ENCODE measurements at places on chromosomes 5 and 9.

GRCh38 chr5:15604986-15605385 is 105.0 kb downstream of the FBXL7 start:
- no peak for DNase-seq

GRCh38 chr5:115295777-115296123 is 704 bp downstream of the CCDC112 start:
- DNase-seq: no peak

GRCh38 chr5:159146839-159147238 is 47.1 kb upstream of the EBF1 start:
- no peak for DNase-seq

- no peak for DNase-seq
Observed at GRCh38 chr9:112810696-112811490, 60.3 kb downstream of the SNX30 start.

DNA sequence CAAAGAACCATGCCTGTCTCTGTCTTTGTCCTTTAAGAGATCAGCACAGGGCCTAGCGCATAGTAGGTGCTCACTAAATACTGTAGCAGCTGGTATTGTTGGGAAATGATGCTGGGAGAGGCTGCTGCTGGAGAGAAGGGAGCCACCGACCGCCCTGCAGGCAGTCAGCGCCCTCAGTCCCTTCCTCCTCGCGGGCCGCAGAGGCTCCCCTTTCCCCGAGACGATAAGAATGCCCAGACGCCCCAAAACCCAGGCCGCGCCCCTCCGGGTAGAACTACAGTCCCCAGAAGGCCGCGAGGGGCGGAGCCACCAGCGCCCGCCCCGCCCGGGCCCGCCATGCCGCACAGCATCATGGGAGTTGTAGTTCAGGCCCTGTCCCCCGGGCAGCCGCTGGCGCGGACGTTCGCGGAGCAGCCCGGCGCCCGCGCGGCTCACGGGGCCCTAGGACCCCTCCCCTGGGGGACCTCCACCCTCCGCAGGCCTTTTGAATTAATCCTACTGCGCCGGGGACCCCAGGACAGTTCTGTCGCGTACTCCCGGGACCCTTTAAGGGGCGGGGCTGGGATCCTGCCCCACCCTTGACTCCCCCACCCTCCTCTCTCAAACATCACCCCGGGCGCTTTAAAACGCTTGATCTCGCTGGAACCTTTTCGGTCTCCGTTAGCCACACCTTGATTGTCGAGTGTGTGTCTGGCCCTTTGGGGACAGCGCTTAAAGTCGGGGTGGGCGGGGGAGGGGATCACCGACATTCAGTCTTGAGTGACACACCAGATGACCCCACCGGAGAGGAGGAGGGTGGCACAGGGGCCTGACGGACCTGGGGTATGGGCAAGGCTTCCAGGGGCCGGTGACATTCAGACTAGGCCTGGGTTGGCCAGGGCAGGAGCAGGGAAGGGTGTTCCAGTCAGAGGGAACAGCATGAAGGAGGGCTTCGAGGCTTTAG is 24.8 kb upstream of the IER5L start:
- peak; percentile 87 for DNase-seq

- no peak for DNase-seq
Observed at GRCh38 chr5:147619281-147619878, 109.5 kb upstream of the DPYSL3 start.

- no peak for DNase-seq
Observed at GRCh38 chr9:76552751-76553455, 93.9 kb downstream of the GCNT1 start.

DNA sequence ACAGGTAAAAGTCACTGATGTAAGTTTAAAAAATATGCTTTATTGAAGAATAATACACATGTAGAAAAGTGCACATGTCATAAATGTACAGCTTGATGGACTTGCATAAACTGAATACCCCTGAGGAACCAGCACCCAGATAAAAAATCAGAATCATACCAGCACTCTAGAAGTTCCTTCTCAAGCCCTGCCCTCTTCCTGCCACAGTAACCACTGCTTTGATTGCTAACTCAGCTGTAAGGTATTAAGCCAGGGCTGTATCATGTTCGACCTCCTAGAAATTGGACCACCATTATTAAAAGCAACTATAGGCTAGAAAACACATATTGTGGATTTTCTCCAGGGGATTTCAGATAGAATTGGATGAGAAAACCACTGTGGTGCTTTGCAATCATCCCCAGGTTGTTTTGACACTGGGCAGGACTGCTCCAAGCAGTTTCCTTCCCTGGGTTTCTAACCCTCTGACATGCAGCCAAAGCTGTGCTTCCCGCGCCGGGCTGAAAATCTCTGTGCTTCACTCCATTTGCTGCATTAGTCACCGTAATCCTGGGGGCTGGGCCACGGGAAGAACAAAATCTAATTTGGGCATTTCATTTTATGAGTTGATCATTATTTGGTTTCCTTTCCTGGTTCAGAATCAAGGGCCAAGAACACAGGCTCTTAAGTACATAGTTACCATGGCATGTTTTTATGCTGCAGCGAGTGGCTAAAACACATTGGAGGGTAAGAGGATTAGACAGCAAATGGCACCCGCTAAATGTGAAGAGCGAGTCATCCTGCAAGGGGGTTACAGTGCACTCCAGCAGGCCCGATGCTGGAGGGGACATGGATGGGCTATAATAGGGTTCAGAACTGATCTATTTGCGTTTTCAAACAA is 139.4 kb upstream of the IL12B start:
- DNase-seq: no peak

- DNase-seq: no peak
Observed at GRCh38 chr5:10672146-10673016, 88.7 kb downstream of the DAP start.

GRCh38 chr5:56848206-56848605 is 32.9 kb downstream of the MAP3K1 start:
- no peak for DNase-seq

DNA sequence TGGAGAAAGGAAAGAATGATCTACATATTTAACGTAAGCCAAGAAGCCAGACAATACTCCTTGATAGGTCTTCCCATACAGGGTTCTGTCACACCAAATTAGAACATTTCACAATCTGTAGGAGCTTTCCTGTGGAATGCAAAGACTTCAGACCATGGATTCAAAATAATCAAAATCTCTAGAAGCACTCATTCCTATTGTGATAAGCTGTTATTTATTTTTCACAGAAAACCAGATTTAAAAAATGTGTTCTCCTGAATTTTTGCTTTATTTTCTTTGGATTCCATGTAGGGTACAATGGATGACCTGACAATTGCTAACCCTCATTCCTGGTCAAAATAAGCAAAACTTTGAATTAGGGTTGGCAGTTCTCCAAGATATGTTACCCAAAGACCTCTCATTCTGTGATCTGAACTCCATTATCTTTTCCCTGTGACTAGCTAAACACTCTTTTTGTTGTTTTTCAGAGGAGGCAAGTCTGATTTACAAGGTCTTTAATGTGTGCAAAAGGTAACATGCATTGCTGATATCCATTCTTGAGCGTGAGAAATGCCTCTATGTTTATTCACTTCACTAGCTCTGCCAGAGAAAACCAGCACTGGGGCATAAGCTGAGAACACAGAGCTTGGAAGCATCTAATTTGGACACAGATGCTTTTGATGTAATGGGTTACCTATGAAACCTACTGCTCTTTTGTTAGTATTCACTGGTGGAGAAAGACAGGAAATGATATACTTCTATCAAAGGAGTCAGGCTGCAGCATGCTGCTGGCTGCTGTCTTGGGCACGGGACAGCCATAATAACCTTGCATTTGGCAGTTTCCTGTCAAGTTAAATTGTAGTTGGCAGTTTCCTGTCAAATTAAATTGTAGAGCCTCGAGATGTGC is 31.4 kb downstream of the ACTBL2 start:
- no peak for DNase-seq

DNA sequence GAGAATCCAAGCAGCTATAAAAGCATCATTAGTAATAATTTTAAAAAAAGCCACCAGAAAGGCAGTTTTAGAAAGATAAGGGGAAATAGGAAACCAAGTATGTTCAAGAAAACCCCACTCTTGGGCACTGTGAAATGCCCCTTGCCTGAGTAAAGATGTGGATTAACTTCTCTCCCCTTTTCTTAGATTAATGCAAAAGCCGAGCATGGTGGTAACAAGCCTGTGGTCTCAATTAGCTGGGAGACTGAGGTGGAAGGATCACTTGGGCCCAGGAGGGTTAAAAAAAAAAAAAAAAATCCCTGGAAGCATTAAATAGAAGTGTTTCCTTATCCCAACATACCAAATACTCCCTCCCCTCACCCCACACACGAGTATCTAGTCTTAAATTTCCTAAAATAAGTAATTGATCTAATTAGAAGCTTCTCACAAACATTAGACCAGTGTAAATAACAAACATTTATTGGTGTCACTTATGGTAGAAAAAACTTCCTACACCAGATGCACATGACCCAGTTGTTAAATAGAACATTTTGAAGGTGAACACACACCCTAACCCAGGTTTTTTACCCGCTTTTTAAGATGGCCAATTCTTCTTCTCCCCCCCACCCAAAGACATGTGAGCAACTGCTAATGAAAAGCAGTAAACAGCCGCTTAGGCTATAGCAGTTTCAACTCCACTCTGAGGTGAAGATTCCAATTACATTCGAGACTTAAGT is 5.2 kb downstream of the HSPA5 start:
- no peak for DNase-seq

DNA sequence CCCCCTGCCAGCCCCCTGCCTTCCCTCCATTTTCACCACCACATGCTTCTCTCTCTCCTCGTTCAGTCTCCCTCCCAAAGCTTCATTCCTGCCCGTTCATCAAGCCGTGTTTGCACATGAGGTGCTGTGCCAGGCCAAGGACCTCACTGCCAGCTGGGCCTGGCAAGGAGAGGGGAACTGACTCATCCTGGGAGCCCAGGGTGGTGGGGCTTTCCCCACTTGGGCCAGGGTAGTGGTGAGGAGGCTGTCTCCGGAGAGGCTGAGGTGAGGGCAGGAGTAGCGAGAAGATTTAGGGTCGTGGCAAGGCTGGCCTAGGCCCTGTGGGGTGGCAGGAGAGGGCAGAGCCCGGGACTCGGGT is 30.4 kb upstream of the NOTCH1 start:
- no peak for DNase-seq

GRCh38 chr5:94847019-94847418 is 228.6 kb downstream of the SLF1 start:
- DNase-seq: no peak

DNA sequence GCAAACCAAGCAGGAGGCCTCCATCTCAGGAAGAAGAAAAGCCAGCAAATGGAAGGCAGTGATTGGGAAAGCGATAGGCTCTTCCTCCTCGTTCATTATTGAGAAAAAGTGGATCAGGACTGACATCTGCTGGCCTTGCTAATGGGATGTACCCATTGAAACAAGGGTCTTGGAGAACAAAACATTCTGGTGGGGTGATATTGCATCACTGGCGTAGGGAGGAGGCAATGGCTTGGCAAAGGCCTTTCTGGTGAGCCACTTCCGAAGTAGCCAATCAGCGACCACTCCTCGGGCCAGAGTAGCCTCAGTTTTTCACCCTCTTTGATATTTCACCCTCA is 86.7 kb upstream of the NFIB start:
- no peak for DNase-seq

- DNase-seq: no peak
Observed at GRCh38 chr9:85729882-85730281, 11.9 kb downstream of the AGTPBP1 start.

DNA sequence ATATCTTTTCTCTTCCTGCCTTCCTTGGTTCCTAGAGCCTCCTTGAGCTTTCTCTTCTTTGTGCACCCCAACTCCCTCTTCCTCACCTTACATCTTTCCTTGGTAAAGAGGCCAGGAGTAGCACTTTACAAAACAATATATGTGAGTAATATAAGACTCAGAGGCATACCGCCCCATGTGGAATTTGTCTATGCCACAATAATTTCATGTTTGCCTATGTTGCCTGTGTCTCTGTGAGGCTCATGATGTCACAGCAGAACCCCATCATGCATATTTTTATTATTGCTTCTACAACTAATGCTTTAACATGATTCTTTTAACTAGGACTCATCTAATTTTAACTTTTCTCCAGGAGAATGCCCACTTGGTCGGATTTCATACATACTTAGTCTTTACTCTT is 15.0 kb upstream of the LVRN start:
- no peak for DNase-seq

DNA sequence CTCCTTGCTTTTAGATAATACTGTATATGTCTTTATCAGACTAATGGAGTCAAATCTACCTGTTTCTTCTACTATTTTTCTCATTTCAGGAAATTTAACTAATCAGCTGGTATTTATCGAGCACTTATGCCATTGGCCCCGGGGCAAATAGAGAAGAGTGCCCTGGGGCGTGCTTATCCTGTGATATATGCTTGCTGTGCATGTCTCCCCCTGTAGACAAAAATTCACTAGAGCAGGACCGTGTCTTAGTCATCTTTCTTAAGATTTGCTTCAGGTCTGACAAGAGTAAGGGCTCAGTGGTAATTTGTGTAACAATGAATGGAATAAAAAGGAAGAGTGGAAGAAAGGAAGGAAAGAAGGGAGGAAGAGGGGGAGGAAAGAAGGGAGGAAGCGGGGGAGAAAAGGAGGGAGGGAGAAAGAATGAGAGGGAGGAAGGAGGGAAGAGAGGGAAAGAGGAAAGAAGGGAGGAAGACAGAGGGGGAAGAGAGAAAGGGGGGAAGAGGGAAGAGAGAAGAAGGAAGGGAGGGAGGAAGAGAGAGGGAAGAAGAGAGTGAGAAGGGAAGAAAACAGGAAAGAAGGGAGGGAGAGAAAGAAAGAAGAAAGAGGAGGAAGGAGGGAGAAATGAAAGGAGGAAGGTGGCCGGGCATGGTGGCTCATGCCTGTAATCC is 295.7 kb upstream of the PANK3 start:
- DNase-seq: no peak

DNA sequence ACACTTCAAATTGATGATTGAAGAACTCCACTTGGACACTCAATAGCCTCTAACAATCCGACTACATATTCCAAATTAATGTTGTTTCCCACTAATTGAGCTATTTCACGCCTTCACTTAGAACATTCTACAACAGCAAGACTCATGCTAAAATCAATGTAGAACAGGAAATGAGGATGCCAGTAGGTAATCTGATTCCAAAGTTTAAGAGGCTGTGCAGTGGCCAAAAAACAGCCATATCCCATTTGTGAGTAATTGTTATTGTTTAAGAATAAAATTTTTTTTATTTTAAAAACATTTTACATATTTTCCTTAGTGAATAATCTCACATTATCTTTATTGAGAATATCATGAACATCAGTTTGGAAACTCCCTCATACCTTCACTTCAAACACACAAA is 35.7 kb upstream of the GHR start:
- DNase-seq: no peak

GRCh38 chr9:138048184-138048583 is 170.6 kb downstream of the CACNA1B start:
- no peak for DNase-seq

GRCh38 chr5:176180339-176180738 is 57.9 kb upstream of the SIMC1 start:
- no peak for DNase-seq

DNA sequence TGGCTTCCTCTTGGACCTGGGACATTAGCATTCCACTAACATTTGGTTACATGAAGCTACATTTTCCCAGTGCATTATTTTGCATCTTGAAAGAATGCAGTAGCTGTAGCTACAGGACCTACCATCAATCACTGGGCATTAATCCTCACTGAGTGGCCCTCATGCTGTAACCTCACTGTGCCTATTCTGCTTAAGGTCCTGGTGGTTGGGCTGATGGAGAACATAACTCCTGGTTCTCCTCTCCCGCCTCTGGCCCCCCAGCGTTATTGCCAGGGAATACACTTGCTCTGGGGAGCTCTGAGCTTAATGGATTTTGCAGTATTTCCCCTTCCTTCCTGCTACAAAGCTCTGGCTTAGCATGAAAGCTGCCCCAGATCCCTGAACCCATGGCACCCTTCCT is 111.5 kb upstream of the EQTN start:
- DNase-seq: no peak

GRCh38 chr9:104456831-104457230 is 47.2 kb upstream of the OR13F1 start:
- no peak for DNase-seq

GRCh38 chr5:171600741-171601265 is 181.4 kb downstream of the FGF18 start:
- DNase-seq: no peak

All from right lobe of liver (tissue), 6 donors.